ENCODE measurements at places on chromosomes 2 and 18. TPM values are rescaled to one million over a fixed set of nuclear protein-coding genes. Genes with fewer than 3 reads are reported as not detected.

- H3K4me3 ChIP-seq = no peak overlapping the region
- H3K4me1 ChIP-seq = peaks cover 6% of the 10 kb centered on the region
- H3K27ac ChIP-seq = no peak overlapping the region
- no peak for DNase-seq
Measured at GRCh38 chr18:59048378-59048777, 91.3 kb upstream of the SEC11C start.

GRCh38 chr2:6181525-6181924, 489.3 kb downstream of the SOX11 start:
- no peaks in the 10 kb centered on the region for H3K36me3 ChIP-seq
- H3K4me1 ChIP-seq = peaks cover 39% of the 10 kb centered on the region
- H3K4me3 ChIP-seq = no peak overlapping the region

GRCh38 chr2:8119782-8120505, 561.9 kb upstream of the ID2 start:
- no peaks in the 10 kb centered on the region for H3K27me3 ChIP-seq
- no peaks in the 10 kb centered on the region for H3K4me1 ChIP-seq
- DNase-seq = no peak
- H3K4me3 ChIP-seq = no peak overlapping the region

- no peak overlapping the region for H3K27ac ChIP-seq
- peaks cover 28% of the 10 kb centered on the region for H3K4me1 ChIP-seq
- H3K27me3 ChIP-seq = peaks cover 91% of the 10 kb centered on the region
- DNase-seq = peak; percentile 69
Measured at GRCh38 chr2:19357402-19358241, 801 bp downstream of the OSR1 start.

NOP58 gene
- total RNA-seq = 126 TPM

GRCh38 chr2:195575879-195576401, 81.1 kb upstream of the SLC39A10 start:
- peaks cover 7% of the 10 kb centered on the region for H3K4me1 ChIP-seq
- no peak overlapping the region for H3K4me3 ChIP-seq
- H3K27me3 ChIP-seq = no peaks in the 10 kb centered on the region
- no peaks in the 10 kb centered on the region for H3K36me3 ChIP-seq
- no peak overlapping the region for H3K27ac ChIP-seq
- DNase-seq = peak; percentile 49

DNA sequence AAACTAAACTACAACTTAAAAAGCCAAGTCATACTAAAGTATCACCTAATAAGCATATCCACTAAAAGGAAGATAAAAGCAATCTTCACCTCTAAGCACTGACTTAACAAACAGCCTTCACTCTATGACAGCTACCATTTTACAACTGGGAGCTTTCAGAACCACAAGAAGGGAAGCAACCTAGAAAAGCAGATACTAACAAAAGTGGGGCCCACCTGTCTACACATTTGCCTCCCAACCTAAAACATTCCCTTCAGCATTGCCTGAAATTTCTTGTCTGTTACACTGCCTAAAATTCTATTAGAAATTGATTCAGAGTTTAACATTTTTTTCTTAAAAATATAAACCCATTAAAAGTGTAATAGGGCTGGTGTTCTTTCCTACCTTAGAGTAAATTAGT, 172.0 kb downstream of the ATAD2B start:
- no peaks in the 10 kb centered on the region for H3K36me3 ChIP-seq
- H3K27me3 ChIP-seq = no peaks in the 10 kb centered on the region
- H3K27ac ChIP-seq = no peak overlapping the region
- no peak overlapping the region for H3K4me3 ChIP-seq
- H3K4me1 ChIP-seq = peaks cover 8% of the 10 kb centered on the region
- DNase-seq = no peak

DNA sequence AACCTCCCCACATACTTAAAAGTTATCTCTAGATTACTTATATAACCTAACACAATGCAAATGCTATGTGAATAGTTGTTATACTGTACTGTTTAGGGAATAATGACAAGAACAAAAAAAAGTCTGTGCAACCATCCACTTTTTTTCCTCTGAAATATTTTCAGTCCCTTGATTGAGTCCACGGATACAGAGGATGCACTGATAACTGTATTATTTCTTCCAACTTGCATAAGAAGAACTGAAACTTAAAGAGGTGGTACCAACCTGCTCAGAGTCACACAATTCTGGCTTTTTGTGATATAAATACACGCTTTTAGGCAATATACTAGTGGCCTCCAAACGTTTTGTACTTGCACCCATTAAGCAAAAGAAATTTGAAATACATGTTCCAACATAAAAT, 1.4 kb downstream of the SMC6 start:
- peaks cover 22% of the 10 kb centered on the region for H3K4me1 ChIP-seq
- H3K36me3 ChIP-seq = no peaks in the 10 kb centered on the region
- no peaks in the 10 kb centered on the region for H3K27me3 ChIP-seq
